ENCODE measurements at places on chromosomes 6 and 20.

DNA sequence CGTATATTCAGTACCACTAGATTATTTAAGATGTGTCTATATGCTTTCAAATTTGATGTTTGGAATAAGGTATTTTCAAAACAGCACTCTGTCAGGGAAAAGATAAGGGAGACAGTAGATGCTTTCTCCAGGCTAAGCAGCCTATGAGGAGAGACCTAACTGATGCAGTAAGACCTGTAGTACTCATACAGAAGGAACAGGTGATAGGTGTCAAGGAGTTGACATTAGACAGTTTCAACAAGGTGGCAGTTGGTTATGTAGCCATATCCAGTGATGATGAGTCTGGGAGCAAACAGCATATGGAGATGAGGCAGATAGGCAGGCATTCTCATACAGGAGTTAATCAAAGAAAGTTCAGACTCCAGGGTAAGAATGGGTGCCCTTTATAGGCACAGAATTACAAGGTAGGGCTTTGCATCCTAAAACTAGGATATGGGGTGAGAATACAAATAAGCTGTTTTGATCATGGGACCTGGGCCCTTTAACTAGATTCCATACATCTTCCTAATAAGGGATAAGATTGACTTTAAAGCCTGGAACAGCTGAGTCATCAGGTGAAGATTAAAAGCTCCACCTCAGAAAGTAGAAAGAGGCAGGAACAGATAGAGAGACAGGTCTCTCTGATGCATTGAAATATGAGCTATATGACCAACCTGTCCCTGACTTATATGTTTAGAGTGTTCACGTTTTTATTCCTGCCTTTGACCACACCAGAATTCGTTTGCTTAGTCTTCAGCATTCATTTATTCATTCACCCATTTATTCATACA lies 7.9 kb downstream of the RSPH4A start:
- DNase-seq = no peak
- no peaks in the 10 kb centered on the region for H3K4me1 ChIP-seq
- no peaks in the 10 kb centered on the region for H3K36me3 ChIP-seq
- no peak overlapping the region for H3K4me3 ChIP-seq
- H3K27ac ChIP-seq = no peak overlapping the region

DNA sequence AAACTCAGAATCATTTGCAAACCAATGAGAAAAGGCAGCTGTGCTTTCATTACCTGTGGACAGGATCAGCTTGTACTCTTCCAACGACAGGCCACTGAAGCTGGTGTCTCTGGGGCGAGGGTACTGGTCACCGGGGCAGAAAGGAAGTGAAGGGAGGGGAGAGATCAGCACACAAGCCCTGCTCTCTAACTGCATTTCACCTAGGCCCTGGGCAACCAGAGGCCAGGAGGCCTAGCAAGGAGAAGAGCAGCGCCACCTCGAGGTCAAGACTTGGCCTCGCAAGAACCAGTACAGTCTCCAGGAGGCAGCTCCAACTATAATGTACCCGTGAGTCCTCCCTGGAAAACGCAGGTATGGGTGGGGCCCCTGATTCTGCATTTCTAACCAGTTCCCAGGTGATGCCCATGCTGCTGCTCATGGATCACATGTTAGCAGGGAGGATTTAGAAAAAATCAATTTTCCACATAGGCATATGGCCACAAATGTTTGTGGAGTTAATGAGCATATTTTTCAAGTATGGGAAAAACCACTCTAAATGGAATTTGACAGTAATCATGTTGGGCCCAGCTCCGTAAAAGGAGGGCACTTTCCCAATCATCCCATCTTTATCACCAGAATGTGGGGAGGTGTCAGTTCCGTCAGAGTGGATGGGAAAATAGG lies 11.0 kb downstream of the UQCC2 start:
- H3K36me3 ChIP-seq = no peaks in the 10 kb centered on the region
- H3K27me3 ChIP-seq = no peaks in the 10 kb centered on the region
- DNase-seq = peak; percentile 72
- peaks cover 32% of the 10 kb centered on the region for H3K4me1 ChIP-seq
- peak overlapping the region; percentile 12 for H3K27ac ChIP-seq
- H3K4me3 ChIP-seq = no peak overlapping the region

GRCh38 chr6:37155394-37156312 lies 14.3 kb upstream of the PIM1 start:
- no peak overlapping the region for H3K27ac ChIP-seq
- H3K4me1 ChIP-seq = peaks cover 23% of the 10 kb centered on the region
- no peak for DNase-seq
- H3K4me3 ChIP-seq = no peak overlapping the region
- no peaks in the 10 kb centered on the region for H3K36me3 ChIP-seq

DNA sequence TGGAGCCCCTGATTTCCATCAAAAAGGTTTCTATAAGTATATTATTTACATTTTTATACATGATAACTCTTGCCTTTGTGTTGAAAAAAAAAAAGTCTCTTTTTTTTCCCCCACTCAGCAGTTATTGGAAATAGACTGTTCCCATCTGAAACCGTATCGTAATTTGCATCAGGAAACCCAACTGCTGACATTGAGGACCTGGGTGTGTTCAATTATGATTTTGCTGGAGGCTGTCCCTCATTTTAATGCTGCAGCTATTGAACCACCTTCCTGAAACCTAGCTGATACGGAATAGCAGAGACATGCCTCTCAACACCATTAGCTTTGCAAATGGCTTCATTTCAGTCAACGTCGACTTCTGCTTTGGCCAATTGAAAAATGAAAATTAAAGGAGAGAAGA lies 98.9 kb downstream of the ZNF217 start:
- H3K4me3 ChIP-seq = no peak overlapping the region
- no peak for DNase-seq
- no peaks in the 10 kb centered on the region for H3K36me3 ChIP-seq

DNA sequence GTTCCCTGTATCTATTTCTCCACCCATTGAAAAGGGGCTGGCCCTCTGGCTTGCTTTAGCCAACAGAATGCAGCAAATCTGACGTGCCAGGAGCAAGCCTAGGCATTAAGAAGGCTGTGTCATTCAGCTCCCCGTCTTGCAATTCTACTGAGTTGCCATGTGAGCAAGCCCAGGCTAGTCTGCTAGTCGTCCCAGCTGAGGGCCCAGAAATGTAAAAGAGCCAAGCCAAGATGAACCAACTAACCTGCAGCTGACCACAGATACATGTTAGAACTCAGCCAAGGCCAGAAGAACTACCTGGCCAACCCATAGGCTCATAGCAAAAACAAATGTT lies 30.1 kb downstream of the PREP start:
- H3K4me3 ChIP-seq = no peak overlapping the region
- no peaks in the 10 kb centered on the region for H3K27me3 ChIP-seq
- no peak overlapping the region for H3K27ac ChIP-seq
- no peak for DNase-seq
- peaks cover 15% of the 10 kb centered on the region for H3K36me3 ChIP-seq

DNA sequence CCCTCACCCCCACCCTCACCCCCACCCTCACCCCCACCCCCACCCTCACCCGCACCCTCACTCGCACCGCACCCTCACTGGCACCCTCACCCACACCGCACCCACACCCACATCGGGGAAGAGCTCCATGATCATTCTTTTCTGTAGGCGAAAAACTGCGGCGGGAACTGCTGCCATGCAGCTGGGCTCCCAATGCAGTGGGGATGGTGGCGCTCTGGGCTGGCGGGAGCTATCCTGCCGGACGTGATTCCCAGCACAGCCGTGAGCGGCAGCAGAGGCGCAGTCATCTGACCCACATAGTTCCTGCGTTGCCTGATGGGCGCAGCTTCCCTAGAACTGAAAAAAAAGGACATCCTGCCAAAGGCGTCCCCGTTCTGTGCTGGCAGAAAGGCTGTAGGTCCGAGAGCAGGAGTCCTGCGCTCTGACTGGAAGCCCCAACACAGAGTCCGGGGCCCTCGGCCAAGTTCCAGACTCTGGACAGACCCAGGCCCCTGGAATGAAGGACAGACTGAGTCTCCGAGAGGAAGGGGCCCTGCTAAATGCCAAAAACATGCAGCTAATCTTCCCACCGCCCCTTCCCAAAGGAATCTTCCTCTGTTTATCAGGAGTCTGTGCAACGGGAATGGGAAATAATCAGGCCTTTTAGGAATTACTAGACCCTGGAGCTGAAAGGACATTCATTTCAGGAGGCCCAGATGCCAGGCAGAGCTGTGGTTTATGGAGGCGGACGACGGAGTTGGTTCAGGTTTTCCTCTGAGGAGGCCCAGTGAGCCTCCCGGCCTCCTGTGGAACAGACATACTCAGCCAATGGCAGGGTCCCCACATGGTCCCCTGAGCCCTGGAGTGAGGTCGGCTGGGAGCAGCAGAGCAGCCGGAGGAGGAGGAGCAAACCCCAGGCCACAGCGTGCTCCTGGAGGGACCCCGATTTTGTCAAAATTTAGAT lies 14.1 kb upstream of the TCFL5 start:
- no peak overlapping the region for H3K4me3 ChIP-seq
- DNase-seq = no peak
- H3K4me1 ChIP-seq = peaks cover 5% of the 10 kb centered on the region
- H3K27ac ChIP-seq = no peak overlapping the region

DNA sequence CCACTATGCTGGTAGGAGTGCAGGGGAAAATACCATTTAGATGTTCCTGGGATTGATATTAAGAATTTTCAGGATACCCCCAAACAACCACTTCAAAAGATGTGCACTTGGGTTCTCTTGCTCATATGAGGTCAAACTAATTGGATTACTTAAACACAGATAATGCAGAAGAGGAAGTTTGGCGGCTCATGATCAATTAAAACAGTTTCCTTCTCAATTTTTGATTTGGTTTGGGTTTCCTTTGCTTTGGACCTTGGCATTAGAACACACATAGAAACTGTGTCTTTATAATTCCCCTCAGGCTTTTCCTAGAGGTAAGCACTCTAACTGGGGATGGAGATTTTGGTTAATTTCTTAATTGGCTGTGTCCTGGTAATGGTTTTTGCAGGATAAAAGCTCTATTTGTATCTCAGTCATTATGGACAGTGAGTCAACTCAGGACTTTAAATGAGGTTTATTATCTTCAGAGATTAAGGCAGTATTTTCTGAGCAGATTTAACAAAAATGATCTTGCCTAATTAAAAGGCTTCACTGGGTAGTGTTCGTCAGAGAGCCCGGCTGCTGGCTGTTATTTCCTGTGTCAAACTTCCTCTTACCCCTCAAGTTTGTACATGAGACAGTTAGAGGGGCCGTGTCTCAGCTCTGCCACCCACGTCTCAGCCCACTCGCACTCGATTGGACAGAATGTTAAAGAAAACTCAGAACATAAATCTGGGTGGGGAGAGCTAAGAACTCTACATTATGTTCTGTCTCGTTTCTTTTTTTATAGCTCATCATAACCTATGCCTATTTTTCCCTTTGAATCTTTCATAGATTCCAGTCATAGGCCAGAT lies 50.3 kb upstream of the PREP start:
- H3K27me3 ChIP-seq = no peaks in the 10 kb centered on the region
- DNase-seq = peak; percentile 29
- peak overlapping the region; percentile 15 for H3K27ac ChIP-seq
- no peak overlapping the region for H3K4me3 ChIP-seq
- peaks cover 23% of the 10 kb centered on the region for H3K4me1 ChIP-seq

GRCh38 chr20:51760905-51761546 lies 7.2 kb downstream of the ATP9A start:
- H3K36me3 ChIP-seq = no peaks in the 10 kb centered on the region
- H3K4me3 ChIP-seq = no peak overlapping the region
- H3K4me1 ChIP-seq = no peaks in the 10 kb centered on the region
- no peak for DNase-seq
- H3K27me3 ChIP-seq = no peaks in the 10 kb centered on the region

DNA sequence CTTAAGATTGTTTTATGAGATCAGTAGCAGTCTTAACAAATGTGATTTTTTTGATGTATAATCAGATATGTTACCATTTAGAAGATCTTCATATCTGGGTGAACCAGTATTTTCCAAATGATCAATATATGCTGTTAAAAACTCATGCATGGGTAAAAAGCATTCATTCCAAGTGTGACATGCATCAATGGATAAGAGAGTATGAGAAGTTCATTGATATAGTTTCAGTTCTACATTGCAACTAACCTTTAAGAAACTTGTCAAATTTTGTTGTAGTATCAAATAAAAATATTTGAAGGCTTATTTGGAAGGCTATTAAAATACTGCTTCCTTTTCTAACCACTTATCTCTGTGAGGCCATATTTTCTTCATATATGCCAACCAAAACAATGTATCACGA lies 117.7 kb downstream of the FIG4 start:
- no peaks in the 10 kb centered on the region for H3K27me3 ChIP-seq
- H3K4me3 ChIP-seq = no peak overlapping the region
- no peak for DNase-seq
- H3K4me1 ChIP-seq = no peaks in the 10 kb centered on the region
- no peak overlapping the region for H3K27ac ChIP-seq

DNA sequence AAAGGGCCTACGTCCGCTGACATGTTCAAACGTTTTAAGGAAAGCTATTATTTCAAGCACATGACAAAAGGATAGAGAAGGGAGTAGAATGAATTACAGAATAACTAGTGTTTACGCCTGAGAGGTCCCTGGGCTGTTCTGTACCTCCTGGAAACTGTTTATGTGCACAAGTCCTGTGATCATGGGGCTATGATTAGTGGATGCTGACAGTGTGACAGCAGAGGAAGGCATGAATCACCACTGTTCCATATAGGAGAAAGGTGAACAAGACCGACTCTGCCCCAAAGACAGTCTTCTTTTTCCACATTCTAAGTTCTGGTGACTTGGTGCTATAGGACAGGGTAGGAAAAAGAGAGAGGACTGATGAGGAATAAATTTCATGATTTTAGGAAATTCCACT lies 249.2 kb upstream of the PRDM1 start:
- no peak overlapping the region for H3K27ac ChIP-seq
- no peaks in the 10 kb centered on the region for H3K4me1 ChIP-seq
- no peak for DNase-seq
- no peak overlapping the region for H3K4me3 ChIP-seq

- no peak overlapping the region for H3K27ac ChIP-seq
- peaks cover 7% of the 10 kb centered on the region for H3K36me3 ChIP-seq
- no peak for DNase-seq
- peaks cover 30% of the 10 kb centered on the region for H3K4me1 ChIP-seq
Measured at GRCh38 chr6:85680388-85680787, 37.7 kb upstream of the SYNCRIP start.

DNA sequence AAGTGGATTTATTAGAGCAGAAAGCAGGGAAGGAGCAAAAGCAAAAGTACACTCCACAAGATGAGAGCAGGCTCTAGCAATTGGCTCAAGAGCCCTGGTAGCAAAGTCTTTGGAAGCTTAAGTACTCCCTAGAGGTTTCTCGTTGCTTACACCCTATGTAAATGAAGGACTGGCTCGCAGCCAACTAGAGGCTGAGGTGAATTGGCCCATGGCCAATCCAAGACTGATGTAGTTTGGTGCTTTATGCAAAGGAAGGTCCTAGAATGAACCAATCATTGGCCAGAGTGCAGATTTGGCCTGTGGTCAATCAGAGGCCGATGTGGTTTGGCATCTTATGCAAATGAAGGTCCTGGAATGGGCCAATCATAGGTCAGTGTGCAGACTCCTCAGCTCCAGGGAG lies 191.3 kb upstream of the ARID1B start:
- H3K36me3 ChIP-seq = no peaks in the 10 kb centered on the region
- H3K4me3 ChIP-seq = no peak overlapping the region
- no peak for DNase-seq
- H3K27ac ChIP-seq = no peak overlapping the region
- H3K4me1 ChIP-seq = no peaks in the 10 kb centered on the region

All from CD4-positive, alpha-beta memory T cell (primary cell).